ENCODE measurements at places on chromosomes 2 and 18.

GRCh38 chr2:147327613-147328012, 517.2 kb upstream of the ACVR2A start:
- no peak overlapping the region for H3K27ac ChIP-seq
- DNase-seq: no peak
- H3K27me3 ChIP-seq: no peaks in the 10 kb centered on the region
- H3K4me3 ChIP-seq: no peak overlapping the region
- no peaks in the 10 kb centered on the region for H3K4me1 ChIP-seq

- no peak for DNase-seq
- H3K36me3 ChIP-seq: no peaks in the 10 kb centered on the region
- no peaks in the 10 kb centered on the region for H3K27me3 ChIP-seq
Measured at GRCh38 chr2:46393347-46393820, 86.0 kb upstream of the TMEM247 start.

GRCh38 chr18:5309888-5310470, 14.5 kb upstream of the ZBTB14 start:
- H3K4me3 ChIP-seq: no peak overlapping the region
- DNase-seq: no peak
- H3K4me1 ChIP-seq: no peaks in the 10 kb centered on the region
- H3K27ac ChIP-seq: no peak overlapping the region

DNA sequence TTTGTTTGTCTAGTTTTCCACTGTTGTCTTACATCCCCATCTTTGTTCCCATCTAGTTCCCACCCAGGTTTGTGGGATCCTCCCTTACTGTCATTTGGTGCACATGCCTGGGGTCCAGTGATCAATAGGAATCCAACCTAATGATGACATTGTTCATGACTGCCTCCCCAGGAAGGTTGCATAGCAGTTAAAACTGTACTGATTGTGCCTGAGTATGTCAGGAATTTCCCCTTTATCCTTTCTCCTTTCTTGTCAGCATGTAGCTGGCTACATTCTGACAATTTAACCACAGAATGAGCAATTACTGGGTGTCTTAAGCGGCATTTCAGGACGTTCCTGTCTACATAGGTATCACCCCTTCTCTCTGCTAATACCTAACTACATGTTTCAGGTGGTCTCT, 653.0 kb downstream of the CNTNAP5 start:
- DNase-seq: no peak
- no peak overlapping the region for H3K27ac ChIP-seq
- no peaks in the 10 kb centered on the region for H3K36me3 ChIP-seq
- no peaks in the 10 kb centered on the region for H3K4me1 ChIP-seq

GRCh38 chr2:1731447-1731962, 12.8 kb downstream of the PXDN start:
- peaks cover 45% of the 10 kb centered on the region for H3K4me1 ChIP-seq
- no peak overlapping the region for H3K4me3 ChIP-seq
- peaks cover 33% of the 10 kb centered on the region for H3K36me3 ChIP-seq
- DNase-seq: no peak

- DNase-seq: no peak
- peaks cover 8% of the 10 kb centered on the region for H3K4me1 ChIP-seq
- H3K36me3 ChIP-seq: no peaks in the 10 kb centered on the region
- H3K4me3 ChIP-seq: no peak overlapping the region
Measured at GRCh38 chr2:71473346-71474031, 20.1 kb downstream of the DYSF start.

- no peaks in the 10 kb centered on the region for H3K27me3 ChIP-seq
- H3K27ac ChIP-seq: peak overlapping the region; percentile 73
- H3K36me3 ChIP-seq: no peaks in the 10 kb centered on the region
- no peak for DNase-seq
- H3K4me1 ChIP-seq: peaks cover 28% of the 10 kb centered on the region
- H3K4me3 ChIP-seq: no peak overlapping the region
Measured at GRCh38 chr18:63831080-63831788, 56.0 kb downstream of the SERPINB7 start.

- H3K36me3 ChIP-seq: no peaks in the 10 kb centered on the region
- no peak overlapping the region for H3K4me3 ChIP-seq
- DNase-seq: no peak
- no peaks in the 10 kb centered on the region for H3K27me3 ChIP-seq
- no peak overlapping the region for H3K27ac ChIP-seq
Measured at GRCh38 chr2:207274530-207275189, 108.9 kb upstream of the KLF7 start.

GRCh38 chr18:46542545-46542944, 114.5 kb downstream of the LOXHD1 start:
- H3K27me3 ChIP-seq: no peaks in the 10 kb centered on the region
- no peak overlapping the region for H3K27ac ChIP-seq
- no peak for DNase-seq
- no peaks in the 10 kb centered on the region for H3K4me1 ChIP-seq
- no peaks in the 10 kb centered on the region for H3K36me3 ChIP-seq

DNA sequence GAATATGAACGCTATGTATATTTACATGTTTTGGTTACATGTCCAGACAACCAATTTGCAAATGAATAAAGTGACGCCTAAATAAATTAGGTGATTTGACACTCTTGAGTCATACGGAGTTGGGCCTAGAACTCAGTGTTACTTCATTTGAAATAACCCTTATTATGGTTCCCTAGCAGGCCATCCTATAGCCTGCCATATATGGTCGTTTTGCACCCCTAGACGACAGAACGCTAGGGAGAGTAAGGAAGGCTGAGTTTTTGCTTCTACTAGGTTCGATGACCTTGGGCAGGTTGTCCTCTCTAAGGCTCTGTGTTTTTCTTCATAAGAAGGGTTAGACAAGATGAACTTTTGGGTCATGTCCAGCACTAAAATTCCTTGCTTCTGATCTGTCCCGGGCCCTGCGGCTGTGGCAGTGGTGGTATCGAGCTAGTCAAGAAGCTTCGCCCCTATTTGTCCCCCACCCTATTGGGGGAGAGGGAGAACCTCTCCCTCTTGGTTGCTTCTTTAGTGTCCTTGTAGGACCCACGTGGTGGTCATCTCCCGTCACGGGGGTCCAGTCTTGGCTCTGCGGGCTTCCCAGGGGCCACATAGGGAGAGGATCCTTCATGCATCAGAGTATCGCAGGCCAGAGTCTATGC, 574 bp upstream of the EML4 start:
- H3K4me1 ChIP-seq: peaks cover 13% of the 10 kb centered on the region
- H3K4me3 ChIP-seq: no peak overlapping the region
- DNase-seq: no peak

DNA sequence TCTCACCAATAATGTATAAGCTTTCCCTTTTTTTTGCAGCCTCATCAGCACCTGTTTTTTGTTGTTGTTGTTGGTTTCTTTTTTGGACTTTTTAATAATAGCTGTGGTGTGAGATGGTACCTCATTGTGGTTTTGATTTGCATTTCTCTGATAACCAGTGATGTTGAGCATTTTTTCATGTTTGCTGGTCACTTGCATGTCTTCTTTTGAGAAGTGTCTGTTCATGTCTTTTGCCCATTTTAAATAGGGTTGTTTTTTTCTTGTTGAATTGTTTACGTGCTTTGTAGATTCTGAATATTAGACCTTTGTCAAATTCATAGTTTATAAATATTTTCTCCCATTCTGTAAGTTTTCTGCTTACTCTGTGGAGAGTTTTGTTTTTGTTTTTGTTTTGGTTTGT, 88.4 kb upstream of the EPAS1 start:
- 0 out of 2 replicates have a peak, but pooled peaks cover 6% of the 10 kb centered on the region for H3K36me3 ChIP-seq
- H3K4me3 ChIP-seq: no peak overlapping the region
- no peaks in the 10 kb centered on the region for H3K4me1 ChIP-seq
- no peak overlapping the region for H3K27ac ChIP-seq

GRCh38 chr2:162217598-162217997, 25.6 kb downstream of the FAP start:
- H3K27ac ChIP-seq: no peak overlapping the region
- H3K36me3 ChIP-seq: peaks cover 51% of the 10 kb centered on the region
- DNase-seq: no peak
- peaks cover 4% of the 10 kb centered on the region for H3K4me1 ChIP-seq
- H3K27me3 ChIP-seq: no peaks in the 10 kb centered on the region

DNA sequence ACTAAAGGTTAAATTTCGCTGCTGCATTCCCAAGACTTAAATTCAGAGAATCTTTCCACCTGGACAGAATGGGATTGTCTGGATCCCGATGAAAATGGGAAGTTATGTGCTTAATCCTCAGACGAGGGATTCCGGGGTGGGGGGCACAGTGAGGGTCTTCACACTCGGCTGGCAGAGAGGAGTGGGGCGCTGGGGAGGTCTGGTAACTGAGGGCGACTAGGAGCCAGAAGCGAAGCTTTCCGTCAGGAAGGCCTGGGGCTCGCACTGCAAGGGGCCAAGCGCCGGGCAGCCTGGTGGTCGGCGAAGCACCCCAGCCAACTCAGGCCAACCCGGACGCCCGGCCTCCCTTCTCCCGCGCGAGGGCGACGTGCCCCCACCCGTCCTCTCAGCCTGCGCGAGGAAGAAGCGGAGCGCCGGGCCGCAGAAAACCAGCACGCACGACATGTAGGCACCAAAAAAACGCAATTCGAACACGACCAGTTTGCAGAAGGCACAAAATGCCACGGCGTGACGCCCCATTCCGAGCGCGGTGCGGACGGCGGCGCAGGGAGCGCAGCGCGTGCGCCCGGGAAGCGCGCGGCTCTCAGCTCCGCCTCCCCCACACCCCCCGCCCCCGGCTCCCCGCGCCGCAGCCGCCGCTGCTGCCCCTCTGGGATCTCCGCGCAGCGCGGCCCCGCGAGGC, 188.1 kb downstream of the ZEB2 start:
- peaks cover 5% of the 10 kb centered on the region for H3K4me1 ChIP-seq
- H3K4me3 ChIP-seq: peak overlapping the region; percentile 84
- peak; percentile 61 for DNase-seq
- no peaks in the 10 kb centered on the region for H3K27me3 ChIP-seq

GRCh38 chr2:70960833-70961647, 17.4 kb upstream of the ANKRD53 start:
- no peaks in the 10 kb centered on the region for H3K36me3 ChIP-seq
- no peaks in the 10 kb centered on the region for H3K4me1 ChIP-seq
- DNase-seq: no peak
- H3K27me3 ChIP-seq: peaks cover 20% of the 10 kb centered on the region
- no peak overlapping the region for H3K27ac ChIP-seq

- no peak overlapping the region for H3K4me3 ChIP-seq
- H3K36me3 ChIP-seq: no peaks in the 10 kb centered on the region
- H3K27me3 ChIP-seq: peaks cover 13% of the 10 kb centered on the region
Measured at GRCh38 chr2:151729415-151729811, 4.9 kb downstream of the NEB start.

DNA sequence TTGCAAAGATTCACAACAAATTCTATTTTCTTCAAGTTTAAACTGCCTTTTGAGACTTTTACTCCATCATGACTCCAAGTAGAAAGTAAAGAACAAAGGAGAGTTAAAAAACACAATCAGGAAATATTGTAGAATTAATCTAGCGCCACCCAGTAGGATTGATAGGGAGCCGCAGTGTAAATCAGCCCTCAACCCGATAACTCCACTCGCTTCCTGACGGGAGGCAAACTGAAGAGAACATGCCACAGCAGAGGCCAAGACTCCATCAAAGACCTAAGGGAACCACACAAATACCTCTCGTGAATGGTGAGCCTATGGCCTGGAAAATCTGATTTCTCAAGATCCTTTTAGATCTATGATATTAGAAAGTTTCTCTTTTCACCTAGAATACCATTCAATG, 319.0 kb downstream of the STK39 start:
- no peak overlapping the region for H3K4me3 ChIP-seq
- H3K27ac ChIP-seq: no peak overlapping the region
- H3K4me1 ChIP-seq: no peaks in the 10 kb centered on the region
- no peaks in the 10 kb centered on the region for H3K36me3 ChIP-seq

DNA sequence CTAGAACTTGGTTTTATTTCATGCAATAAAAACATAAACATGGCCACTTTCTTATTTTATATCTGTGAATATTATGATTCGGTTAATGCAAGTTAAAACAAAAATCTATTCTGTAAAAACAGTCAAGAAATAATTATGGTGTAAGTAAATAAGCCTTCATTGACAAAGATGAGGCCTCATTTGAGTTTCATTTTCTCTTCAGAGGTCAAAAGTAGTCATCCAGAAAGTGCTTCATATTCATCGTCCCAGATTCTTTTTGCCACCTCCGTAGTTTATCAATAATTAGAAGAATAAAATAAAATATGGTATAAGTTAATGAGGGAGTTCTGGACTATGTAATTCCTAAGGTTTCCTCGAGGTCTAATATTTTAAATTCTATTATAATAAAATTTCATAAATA, 19.4 kb upstream of the HNRNPA3 start:
- H3K4me1 ChIP-seq: peaks cover 9% of the 10 kb centered on the region
- H3K4me3 ChIP-seq: no peak overlapping the region
- no peaks in the 10 kb centered on the region for H3K27me3 ChIP-seq
- H3K36me3 ChIP-seq: no peaks in the 10 kb centered on the region
- no peak overlapping the region for H3K27ac ChIP-seq

DNA sequence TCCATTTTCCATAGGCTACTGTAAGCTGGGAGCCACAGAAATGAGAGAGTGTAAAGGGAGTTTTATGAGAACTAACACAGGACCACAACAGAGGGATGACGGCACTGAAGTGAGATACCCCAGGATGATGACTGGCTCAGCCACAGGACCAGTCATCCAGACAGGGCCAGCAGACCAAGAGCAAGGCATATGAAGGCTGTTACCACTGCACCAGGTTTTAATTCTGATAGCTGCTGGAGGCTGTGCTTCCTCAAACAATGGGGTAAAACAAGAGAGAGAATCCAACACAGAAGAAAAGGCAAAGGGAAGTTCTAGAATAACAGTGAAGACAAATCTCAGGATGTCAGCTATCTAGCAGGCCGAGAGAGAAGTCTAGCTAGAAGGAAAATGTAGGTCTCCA, 94.9 kb downstream of the BCL2 start:
- no peaks in the 10 kb centered on the region for H3K27me3 ChIP-seq
- no peaks in the 10 kb centered on the region for H3K4me1 ChIP-seq
- H3K36me3 ChIP-seq: no peaks in the 10 kb centered on the region
- H3K4me3 ChIP-seq: no peak overlapping the region
- no peak for DNase-seq

DNA sequence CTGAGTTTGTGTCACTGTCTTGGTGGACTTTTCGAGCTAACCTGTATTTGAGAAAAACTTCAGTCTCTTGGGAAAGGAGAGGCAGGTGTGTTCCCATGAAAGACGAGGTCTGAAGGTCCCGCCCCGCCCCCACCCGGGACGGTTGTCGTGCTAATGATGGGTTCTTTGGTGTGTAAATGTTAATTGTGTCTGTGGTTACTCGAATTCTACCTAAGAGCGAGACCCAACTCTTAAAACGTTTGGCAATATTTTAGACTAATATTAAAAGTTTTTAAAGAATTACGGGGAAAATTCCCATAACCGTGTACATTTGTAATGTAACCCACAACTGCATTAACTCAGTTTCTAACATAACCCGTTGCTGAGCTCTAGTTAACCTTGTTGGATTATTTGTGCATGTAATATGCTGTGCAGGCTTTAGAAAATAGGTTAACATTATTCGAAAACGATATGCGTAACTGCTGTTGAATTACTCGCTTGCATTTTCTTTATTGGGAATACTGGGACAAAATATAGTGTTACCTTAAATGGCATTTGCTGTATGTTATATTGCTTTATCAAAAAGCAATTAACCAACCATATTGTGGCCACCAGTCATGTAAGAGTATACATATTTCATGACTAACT, 833 bp downstream of the EPB41L5 start:
- no peaks in the 10 kb centered on the region for H3K36me3 ChIP-seq
- DNase-seq: no peak
- peaks cover 20% of the 10 kb centered on the region for H3K4me1 ChIP-seq
- H3K4me3 ChIP-seq: peak overlapping the region; percentile 90
